ENCODE measurements at places on chromosomes 16 and 17.

DNA sequence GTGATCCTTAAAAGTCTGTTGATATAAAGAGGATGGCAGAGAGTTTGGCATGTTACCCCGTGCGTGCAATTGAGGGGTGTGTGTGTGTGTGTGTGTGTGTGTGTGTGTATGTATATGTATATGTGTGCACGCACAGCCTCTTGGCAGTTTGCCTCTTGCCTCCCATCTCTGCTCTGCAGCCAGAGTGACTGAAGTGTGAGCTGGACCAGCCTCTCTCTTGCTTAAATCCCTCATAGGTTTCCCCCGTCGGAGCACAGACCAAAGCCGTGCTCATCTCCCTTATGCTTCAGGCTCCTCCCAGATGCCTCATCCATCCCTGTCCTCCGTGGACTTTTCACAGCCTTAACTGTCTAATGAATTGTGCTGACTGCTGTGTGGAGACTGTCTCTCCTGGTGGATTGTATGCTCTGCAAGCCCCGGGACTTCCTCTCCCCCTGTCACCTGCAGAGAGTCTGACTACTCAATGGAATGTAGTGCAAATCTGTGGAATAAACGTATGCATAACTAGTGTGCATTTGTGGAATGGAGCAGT lies 413.5 kb downstream of the CPPED1 start:
- H3K27me3 ChIP-seq, result no peaks in the 10 kb centered on the region
- H3K36me3 ChIP-seq, result no peaks in the 10 kb centered on the region
- H3K4me1 ChIP-seq, result no peaks in the 10 kb centered on the region
- no peak overlapping the region for H3K27ac ChIP-seq
- H3K4me3 ChIP-seq, result no peak overlapping the region

DNA sequence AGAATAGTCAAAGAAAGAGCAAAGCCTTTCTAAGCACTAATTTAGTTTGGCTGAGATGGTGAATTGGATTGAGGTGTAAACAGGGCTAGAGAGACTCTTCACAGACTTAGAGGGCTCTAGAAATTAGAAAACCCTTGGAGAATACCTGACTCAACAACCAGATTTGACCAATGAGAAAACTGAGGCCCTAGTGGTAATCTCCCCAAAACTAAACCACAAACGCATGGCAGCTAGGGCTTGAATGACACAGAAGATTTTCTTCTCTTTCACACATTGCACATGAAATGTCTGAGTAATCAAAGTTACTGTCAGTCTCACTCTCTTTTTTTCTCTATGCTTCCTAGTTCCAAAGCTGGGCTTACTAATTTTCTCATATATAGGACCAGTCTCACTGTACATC lies 314.5 kb upstream of the KCNJ16 start:
- no peak overlapping the region for H3K27ac ChIP-seq
- H3K4me3 ChIP-seq, result no peak overlapping the region
- H3K4me1 ChIP-seq, result no peaks in the 10 kb centered on the region
- DNase-seq, result no peak

DNA sequence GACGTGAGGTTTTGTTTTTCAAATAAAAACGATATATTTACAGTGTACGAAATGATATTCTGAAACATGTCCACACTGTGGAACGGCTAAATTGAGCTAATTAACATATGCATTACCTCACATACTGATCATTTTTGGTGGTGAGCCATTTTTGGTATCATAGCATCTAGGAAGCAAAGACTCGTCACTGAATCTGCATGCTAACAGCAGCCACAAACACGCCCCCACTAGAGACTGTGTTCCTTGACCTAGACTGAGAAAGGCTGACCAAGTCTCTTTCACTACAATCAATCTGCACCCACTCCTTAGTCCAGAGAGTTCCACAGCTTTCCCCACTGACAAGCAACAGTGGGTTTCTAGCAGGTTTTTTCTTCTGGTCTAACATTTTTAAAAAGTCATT lies 29.5 kb downstream of the NPLOC4 start:
- H3K36me3 ChIP-seq, result peaks cover 35% of the 10 kb centered on the region
- H3K4me3 ChIP-seq, result no peak overlapping the region
- H3K27ac ChIP-seq, result no peak overlapping the region
- H3K4me1 ChIP-seq, result no peaks in the 10 kb centered on the region
- no peak for DNase-seq

DNA sequence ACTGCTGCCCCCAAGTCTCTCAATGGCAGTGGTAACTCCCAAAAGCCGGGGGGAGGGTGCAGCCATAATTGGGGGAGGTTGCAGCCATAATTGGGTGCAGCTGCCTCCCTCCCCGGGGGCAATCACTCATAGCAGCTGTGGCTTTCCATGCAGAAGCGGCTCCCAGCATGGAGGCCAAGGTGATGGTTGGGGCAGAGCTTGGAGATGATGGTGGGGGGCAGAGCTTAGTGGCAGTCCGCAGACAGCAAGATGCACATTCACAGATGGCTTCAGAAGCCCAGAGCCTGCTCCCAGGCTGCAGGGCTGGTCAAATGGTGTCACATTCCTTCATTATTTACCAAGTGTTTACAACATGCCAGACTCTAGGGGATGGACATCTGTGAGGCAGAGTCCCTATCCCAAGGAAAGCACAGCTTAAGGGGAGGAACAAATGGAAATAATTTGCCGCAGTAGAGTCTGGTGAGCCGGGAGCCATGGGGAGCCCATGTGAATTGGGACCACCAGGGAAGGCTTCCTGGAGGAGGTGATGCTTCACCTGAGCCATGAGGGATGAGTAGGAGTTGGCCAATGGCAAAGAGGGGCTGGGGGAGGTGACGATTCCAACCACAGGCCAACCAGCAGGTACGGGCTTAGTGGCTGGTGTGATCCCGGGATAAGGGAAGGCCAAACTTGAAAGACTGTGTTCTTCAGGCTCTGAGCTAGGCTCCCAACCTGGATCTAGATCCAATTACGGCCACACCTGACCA lies 8.1 kb downstream of the DOC2B start:
- H3K4me1 ChIP-seq, result no peaks in the 10 kb centered on the region
- H3K36me3 ChIP-seq, result no peaks in the 10 kb centered on the region
- H3K4me3 ChIP-seq, result no peak overlapping the region
- no peak overlapping the region for H3K27ac ChIP-seq
